ENCODE measurements at places on chromosomes 12 and 14. TPM values are rescaled to one million over a fixed set of nuclear protein-coding genes. Genes with fewer than 3 reads are reported as not detected.
A peak's percentile ranks its signal among the peaks of the same experiment; 100 is the strongest.

ADGRD1 gene
- polyA plus RNA-seq = not detected

OR4Q3 gene
- polyA plus RNA-seq = not detected

BATF gene
- polyA plus RNA-seq = 32.2 TPM

TROAP gene
- not detected for polyA plus RNA-seq

IFNG-AS1 gene
- polyA plus RNA-seq = 3.1 TPM

FGF23 gene
- polyA plus RNA-seq = not detected

RNASE7 gene
- not detected for polyA plus RNA-seq

RHEBL1 gene
- polyA plus RNA-seq = 3.4 TPM

CLEC9A gene
- polyA plus RNA-seq = not detected

G2E3 gene
- 11.8 TPM for polyA plus RNA-seq

DNA sequence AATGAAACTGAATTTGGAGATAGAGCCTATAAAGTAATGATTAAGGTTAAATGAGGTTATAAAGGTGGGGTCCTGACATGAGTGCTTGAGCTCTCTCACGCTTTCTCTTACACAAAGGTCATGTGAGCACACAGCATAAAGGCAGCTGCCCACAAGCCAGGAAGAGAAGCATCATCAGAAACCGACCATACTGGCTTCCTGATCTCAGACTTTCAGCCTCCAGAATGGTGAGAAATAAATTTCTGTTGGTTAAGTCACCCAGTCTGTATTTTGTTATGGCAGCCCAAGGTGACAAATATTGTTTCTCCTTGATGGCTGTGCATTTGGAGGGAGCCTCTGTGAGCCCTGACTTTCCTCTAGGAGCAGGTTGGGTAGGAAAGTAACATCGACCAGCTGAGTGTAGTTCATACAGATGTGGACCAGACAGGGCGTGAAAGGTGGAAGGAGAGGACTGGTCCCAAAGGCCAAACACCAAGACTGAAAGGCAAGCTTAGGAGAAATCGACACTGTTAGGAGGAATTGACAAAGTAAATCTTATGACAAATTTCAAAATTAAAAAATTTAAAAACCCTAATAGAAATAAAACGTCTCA, 97.6 kb upstream of the SLC38A2 start:
- no peak for DNase-seq

DNA sequence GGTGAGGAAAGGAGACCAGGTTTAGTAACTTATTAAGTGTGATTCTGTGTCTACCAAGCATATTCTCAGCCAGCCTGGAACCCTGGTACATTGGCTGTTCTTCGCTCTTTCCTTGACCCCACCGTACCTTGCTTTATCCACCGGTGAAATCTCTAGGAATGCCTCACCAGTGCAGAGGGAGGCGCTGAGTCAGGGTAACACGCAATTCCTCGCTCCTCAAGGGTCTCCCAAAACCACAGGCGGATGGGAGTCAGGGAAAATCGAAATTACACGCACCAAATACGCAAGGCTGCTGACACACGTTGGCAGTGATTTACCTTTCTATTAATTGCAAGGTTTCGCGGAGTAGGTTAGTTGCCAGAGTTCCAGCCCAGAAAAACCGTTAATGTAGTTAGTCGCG, 845 bp downstream of the L3HYPDH start:
- DNase-seq = no peak

DNA sequence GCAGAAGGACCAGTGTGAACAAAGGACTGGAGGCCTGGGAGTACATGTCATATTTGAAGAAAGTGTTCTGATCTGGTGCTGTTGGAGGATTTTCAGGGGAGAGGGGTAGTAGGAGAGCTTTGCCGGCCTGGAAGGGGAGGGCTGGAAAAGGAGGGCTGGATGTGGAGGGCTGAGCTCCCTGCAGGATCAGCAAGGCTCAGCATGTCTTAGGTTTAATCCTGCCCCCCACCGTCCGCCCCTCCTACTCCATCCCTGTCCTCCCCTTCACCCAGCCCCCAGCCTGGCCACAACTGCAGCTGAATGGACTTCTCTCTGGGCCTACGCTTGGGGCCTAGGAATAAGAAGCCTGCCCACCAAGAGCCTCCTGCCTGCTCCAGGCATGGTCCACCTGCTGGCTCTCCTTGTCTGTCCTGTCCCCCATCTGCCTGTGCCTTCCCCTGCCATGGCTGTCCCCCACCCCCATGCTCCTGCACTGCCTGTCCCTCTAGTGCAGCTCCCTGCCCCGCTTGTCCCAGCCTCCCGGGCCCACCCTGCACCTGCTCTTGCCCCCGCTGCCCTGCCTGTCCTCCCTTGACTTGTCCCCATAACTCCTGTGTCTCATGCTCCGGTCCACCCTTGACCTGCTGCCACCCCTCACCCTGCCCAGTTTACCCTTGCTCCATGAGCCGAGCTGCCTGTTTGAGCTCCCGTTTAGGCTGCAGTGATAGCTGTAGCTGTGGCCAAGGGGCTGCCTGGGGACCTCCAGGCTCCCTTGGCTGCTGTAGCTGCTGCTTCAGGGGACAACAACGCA, 9.8 kb upstream of the RARG start:
- DNase-seq = no peak

DNA sequence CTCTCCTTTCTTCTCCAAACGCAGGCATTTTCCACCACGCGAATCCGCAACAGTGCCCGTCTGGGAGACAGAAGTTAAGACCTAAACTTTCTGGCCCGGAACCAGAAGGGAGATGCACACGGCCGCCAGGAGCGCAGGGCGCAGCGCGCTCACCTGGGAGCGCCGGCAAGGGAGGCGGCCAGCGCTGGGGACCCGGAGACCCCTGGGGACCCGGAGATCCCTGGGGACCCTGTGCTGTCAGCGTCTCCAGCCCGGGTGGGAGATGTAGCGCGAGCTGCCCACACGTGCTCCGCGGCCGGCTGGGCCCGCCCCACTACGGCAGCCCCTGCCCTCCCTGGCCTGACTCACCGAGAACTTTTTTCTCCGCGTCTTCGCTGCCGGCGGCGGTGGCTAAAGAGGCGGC, 620 bp downstream of the YBX3 start:
- DNase-seq = peak; percentile 82

DNA sequence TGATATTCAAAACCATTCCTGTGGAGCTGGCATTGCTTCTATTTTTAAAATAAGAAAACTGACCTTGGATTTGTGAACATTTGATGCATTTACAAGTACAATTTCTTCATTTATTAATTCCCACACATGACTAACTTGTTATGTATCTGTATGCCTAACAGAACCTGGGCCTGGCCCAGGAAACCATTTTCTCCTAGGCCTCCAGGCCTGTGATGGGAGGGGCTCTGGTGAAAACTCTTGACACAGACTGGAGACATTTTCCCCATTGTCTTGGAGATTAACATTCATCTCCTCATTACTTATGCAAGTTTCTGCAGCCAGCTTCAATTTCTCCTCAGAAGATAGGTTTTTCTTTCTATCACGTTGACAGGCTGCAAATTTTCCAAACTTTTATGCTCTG, 42.0 kb downstream of the GLIPR1L2 start:
- DNase-seq = no peak

DNA sequence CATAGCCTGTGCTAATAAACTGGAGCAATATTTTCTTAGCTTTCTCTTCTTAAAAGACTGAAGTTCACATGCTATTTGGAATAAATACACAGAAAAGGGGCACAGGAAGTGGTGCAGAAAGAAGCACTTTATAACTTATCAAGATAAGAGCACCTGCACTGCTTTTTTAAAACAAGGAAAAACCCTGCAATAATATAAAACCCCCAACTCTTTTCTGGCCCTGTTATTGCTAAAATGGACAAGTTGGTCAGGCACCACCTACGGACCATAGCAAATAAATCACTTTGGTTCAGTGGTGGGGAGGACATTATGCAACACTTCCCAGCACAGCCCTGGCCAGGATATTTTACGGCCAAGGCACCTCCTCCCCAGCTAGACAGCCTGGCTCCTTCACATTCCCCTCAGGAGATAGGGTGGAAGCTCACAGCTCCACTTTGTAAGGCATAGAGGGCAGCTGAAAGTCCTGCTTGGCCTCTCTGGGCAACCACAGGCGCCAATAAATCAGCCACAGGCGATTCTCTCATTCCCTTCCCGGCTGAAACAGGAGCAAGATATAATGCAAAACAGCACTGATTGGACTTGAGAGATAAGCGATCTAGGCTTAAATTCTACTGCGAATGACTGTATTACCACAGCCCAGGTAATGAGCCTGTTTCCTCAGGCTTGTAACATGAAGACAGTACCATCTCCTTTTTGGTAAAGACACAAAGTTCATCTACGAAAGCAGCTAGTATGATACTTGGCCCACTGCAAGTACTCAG, 2.0 kb downstream of the ZBTB25 start:
- no peak for DNase-seq

GRCh38 chr12:12488823-12489550, 73.7 kb downstream of the DUSP16 start:
- DNase-seq = no peak

DNA sequence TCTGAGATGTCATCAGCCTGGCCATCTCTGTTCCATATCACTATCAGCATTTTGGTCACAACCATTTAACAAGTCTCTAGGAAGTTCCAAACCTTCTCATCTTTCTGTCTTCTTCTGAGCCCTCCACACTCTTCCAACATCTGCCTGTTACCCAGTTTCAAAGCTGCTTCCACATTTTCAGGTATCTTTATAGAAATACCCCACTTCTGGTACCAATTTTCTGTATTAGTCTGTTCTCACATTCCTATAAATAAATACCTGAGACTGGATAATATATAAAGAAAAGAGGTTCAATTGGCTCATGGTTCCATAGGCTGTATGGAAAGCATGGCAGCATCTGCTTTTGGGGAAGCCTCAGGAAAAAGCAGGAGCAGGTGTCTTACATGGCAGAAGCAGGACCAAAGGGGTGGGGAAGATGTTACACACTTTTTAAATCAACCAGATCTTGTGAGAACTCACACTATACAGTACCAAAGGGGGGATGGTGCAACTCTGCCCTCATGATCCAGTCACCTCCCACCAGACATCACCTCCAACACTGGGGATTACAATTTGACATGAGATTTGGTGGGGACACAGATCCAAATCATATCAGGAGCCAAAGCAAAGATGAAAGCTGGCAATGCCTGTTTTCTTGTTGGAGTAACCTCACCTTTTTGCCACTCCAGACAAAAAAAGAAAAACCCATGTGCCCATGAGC, 37.4 kb downstream of the CREBL2 start:
- no peak for DNase-seq

DNA sequence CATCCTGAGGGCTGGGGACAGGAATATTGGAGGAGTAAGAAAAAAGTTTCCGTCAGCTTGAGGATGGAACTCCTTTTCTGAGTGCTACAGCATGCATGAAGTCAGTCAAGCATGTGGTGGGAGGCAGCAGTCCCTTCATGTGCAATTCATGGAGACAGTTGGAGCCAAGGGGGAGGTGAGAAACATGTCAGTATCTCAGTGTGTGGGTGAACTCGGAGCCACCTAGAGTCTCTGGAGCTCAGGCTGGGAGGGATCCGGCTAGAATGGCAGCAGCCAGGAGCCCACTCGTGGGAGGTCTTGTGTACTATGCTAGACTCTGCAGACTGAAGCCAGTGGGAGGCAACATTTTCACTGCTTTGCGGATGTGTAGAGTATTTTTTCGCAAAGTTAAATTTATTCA, 60.3 kb downstream of the AVPR1A start:
- DNase-seq = no peak

DNA sequence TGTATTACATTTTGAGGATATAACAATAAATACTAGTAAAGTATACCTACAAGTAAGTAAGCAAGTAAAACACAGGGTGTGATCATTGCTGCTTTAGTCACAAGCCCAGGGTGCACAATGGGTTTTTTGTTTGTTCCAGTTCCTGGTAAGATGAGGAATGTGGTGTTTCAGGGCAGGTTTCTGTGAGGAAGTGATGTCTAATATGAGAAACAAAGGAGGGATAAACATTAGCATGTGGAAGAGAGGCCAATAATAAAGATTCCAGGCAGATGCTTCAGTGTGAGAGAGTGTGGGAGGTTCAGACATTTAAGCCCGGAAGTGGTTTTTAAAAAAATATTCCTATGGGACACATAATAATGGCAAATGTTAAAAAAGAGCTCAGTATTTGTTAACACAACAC, 808.1 kb upstream of the USP15 start:
- DNase-seq = no peak

DNA sequence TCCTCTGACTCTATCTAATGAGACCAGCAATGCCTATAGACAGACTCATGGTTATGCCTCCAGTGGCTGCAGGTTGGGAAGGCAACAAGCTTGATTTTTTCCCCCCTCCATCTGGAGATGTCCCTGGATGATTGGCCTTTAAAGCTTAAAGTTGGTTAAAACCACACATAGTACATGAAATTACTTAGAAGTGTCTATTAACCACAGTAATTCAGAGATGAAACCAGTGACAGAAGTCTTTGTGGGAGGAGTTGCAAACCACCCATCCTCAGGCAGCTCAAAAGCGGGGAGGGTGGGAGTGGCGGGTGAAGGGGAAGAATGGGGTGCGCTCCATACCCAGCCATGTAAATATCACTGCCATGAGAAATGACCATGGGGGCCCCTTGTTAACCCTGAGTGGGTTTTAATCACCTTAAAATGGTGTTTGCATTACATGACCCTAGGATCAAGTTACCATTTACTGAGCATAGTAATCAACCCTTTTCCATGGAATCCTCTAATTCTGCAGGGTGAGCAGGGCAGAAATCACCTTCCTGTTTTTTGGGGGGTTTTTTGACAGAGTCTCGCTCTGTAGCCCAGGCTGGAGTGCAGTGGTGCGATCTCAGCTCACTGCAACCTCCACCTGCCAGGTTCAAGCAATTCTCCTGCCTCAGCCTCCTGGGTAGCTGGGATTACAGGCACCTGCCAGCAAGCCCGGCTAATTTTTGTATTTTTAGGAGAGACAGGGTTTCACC, 133.5 kb downstream of the FOXN3 start:
- DNase-seq = no peak

DNA sequence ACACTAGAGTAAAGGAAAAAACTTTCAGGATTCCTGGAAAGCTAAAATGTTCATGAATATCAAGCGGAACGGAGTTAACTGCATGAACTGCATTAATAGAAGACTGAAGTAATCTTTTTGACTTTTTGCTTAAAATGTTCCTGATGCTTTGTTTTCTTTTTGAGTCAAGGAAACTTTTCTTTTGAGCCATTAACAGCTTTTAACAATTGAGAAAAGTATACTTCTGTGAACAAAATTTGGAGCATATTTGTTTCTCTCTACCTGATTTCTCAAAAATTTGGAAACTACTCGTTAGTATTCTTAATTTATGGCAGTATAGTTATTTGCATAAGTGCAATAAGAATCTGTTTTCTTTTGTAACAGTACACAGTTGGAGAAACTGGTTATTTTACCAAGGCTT, 78.5 kb downstream of the CALM1 start:
- no peak for DNase-seq

- no peak for DNase-seq
Observed at GRCh38 chr12:95415451-95415850, 58.5 kb upstream of the METAP2 start.

Data from naive thymus-derived CD8-positive, alpha-beta T cell (primary cell).